ENCODE measurements at places on chromosomes 3 and 15. TPM values are rescaled to one million over a fixed set of nuclear protein-coding genes. Genes with fewer than 3 reads are reported as not detected.

GRCh38 chr3:124780356-124780755, 50.1 kb downstream of the UMPS start:
- peak; percentile 99 for DNase-seq

Gene MUSTN1
- total RNA-seq, result 1.3 TPM

- no peak for DNase-seq
These were observed 7.3 kb downstream of the PRKCD start for GRCh38 chr3:53168175-53168923.

- DNase-seq, result no peak
These were observed 252.5 kb upstream of the SOX14 start for GRCh38 chr3:137511655-137512054.

- DNase-seq, result no peak
These were observed 3.0 kb downstream of the ONECUT1 start for GRCh38 chr15:52787123-52787503.

DNA sequence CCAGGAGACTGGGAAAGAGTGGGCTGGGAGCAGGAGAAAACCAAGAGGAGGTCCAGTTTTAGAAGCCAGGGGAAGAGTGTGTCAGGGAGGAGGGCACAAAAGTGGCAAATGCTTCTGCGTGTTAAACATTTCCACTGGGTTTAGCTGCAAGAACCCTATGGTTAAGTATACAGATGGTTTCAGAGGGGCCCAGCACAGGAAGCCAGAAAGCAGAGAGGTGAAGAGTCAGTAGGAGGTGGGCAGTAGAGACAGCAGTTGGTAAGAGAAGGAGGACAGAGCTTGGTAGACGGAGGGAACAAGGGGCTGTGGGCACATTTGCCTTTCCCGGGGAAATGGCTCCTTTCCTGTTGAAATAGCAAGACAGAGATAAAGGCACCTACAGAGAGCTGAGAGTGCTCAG, 133.8 kb downstream of the EPHB1 start:
- DNase-seq, result no peak

Gene FANCD2OS
- not detected for total RNA-seq

DNA sequence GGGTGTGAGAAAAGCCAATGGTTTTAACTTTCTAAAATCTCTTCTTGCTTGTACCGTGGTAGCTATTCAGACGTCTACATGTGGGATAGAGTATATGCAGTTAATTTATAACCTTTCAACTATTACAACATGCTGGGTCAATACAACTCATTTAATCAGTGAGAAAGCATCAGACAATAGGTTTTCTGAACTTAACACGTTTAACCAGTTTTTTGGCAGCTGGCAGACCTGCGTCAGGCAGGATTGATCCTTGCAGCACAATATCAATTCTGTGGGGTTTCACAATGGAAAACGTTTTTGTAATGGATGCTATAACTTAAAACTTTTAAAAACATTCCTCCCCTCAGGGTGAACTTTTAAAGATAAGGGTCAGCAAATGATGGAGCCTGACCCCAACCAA, 6.5 kb downstream of the GNB5 start:
- DNase-seq, result no peak
